EH (cell line): ENCODE measurements at places on chromosomes 11 and 22.

DNA sequence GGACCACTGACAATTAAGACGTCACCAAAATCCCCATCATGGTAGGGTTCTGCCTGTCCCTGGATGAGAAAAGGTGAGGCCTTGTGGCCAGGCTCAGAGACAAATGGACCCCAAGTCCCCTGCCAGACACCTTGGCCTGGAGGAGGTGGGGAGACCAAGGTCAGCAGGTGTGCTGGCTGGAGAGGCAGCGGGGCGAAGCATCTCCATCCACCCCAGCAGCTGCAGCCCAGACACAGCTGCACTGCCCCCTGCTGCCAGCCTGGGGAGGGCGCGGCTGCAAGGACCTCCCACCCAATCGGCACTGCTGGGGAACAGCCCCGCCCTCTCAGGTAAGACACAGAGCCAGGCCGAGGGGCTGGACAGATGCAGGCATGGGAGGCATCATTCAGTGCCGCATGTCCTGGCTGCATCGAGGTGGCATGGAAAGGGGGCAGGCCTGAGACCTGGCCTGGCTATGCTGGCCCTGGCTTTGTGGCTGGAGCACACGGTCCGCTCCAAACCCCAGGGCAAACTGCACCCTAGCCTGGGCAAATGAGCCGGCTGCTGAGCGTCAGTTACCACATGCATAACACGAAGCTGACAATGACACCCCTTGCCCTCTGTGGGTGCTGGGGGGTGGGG lies 12.2 kb upstream of the MFNG start:
- no peak for DNase-seq

GRCh38 chr22:34784056-34784455 lies 281.9 kb upstream of the ISX start:
- DNase-seq = no peak

DNA sequence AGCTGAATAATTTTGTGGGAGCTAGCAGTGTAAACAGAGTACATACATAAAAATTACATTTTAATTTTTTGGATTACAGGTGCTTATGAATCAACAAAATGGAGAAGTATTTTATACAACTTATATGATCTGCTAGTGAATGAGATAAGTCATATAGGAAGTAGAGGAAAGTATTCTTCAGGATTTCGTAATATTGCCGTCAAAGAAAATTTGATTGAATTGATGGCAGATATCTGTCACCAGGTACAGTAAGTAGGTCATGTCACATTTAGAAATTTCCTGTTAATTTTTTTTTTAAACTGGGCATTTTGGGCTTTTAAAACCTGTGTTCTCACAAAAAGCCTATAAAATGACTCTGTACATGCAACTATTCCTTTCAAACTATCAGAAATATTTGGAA lies 24.0 kb downstream of the ATM start:
- DNase-seq = no peak

- DNase-seq = no peak
Observed at GRCh38 chr11:69939551-69940245, 120.5 kb upstream of the FGF3 start.
